ENCODE measurements at places on chromosomes 12 and 14.
A peak's percentile ranks its signal among the peaks of the same experiment; 100 is the strongest.

DNA sequence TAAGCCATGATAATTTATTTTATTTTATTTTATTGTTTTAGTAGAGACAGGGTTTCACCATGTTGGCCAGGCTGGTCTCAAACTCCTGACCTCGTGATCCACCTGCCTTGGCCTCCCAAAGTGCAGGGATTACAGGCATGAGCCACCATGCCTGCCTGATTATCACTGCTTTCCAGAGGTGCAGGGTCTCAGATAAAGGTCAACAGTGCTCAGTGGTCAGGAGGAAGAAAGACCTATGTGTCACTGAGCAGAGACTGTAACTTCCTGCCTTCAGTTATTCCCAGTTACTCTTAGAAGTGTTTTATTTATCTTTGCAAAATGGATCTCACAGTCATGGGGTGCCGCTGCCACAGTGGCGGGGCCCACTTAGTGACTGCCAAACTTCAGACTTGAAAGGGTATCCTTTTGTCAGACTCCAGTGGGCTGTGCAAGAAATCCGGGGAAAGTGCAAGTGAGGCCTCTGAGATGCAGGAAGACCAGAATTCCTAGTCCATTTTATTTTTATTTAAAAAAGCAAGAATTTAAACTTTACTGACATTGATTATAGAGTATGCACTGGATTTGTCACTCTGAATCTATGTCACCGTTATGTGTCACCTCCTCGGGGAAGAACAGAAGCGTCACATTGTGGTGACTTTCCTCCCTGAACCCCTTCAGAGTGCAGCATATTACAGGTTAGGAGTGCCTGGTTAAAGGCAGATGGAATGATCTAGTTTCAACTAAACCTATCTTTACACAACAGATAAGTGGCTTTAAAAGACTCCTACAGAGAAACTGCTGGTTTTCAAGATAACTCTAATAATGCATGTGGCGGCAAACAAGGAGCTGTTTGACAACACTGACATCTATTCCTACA is 59.1 kb upstream of the BICD1 start:
- no peak for DNase-seq

DNA sequence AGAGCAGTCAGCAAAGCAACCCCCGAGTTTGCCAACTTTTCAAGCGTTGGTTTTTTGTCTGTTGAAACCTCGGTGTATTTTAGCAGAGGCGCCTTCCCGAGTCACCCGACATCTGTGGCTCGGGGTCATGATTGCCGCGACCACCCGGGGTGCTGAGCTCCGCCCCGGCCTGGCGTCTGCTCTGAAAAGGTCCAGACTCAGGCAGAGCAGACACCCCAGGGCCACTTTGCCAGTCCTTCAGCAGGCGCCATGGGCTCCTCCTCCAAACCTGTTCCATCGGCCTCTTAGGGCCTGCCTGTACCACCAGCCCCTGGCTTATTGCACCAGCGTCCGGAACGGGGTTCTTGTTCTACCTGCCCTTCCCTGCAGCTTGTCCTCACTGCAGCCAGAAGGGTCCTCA is 19.1 kb downstream of the ANKRD9 start:
- DNase-seq = no peak

DNA sequence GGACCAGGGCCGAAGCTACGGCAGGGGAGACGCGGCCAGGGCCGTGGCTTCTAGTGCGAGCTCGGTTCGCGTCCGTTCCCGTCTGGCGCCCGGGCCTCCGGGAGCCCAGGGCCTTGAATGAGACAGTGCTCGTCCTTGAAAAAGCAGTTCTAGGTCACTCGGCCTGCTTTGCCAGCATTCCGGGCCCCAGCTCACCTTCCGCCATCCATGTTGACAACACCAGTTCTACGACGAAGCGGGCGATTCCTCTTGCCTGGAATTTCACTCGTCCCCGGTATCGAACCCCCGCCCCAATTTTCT is 4.5 kb downstream of the OR10AD1 start:
- peak; percentile 74 for DNase-seq

DNA sequence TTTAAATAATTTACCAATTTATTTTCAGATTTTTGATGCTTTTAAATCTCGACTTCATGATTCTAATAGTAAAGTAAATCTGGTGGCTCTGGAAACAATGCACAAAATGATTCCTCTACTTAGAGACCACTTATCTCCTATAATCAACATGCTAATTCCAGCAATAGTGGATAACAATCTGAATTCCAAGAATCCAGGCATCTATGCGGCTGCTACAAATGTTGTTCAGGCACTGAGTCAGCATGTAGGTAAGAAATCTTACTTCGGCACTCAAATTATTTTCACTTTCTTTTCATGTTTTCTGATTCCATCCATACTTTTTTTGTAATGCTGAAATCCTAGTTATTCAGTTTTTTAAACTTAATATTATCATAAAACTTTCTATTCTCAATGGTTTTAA is 15.5 kb upstream of the PRPF39 start:
- no peak for DNase-seq

DNA sequence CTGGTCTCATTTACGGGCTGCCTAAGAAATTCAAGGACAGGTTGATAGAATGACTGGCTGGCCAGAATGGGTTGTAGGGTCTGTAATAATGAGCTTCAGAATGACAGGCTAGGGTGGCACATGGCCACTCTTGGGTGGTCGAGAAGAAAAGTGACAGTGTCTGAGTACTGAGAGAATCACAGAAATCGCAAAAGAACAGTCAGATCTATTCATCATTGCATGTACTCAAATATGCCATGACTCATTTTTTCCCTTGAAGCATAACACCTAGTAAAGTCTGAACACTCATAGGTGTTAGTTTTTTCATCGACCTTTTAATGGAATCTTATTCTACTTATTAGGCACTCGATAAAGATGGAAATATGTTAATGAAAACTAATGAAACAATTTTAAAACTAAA is 37.8 kb upstream of the SEL1L start:
- DNase-seq = no peak

GRCh38 chr14:100292776-100293461 is 13.3 kb downstream of the SLC25A29 start:
- DNase-seq = no peak

- no peak for DNase-seq
These were observed 3.3 kb upstream of the CHURC1 start for GRCh38 chr14:64910847-64911495.

GRCh38 chr14:103543721-103544387 is 14.9 kb downstream of the TRMT61A start:
- no peak for DNase-seq

DNA sequence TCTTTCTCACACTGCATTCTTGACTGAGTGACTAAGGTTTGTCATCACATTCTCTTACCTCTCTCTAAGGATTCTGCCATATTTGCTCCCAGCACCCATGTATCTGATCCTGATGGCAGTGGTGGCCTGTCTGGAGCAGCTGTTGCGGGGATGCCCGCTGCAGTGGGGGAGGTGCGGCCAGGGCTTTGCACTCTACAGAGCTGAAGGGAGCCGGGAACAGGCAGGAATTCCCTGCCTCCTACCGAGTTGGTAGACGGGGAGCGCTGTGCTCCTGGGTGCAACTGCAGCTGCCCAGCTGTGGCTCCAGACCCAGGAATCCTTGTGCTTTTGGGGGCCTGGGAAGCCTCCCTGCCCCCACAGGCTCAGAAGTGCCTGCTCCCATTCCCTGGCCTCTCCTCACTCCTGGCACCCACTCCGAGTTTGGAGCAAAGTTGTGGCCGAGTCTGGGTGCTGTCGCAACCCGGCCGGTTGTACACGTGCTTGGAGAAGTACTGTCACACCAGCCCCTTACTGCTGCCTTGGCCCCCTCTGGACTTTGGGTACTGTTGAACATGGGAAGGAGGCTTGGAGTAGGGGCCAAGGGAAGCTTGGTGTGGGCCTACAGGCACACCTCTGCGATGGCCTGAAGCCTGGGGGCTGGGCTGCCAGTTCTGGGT is 106.9 kb upstream of the OR4E1 start:
- DNase-seq = no peak

GRCh38 chr14:69318901-69319475 is 59.0 kb downstream of the GALNT16 start:
- DNase-seq = no peak

DNA sequence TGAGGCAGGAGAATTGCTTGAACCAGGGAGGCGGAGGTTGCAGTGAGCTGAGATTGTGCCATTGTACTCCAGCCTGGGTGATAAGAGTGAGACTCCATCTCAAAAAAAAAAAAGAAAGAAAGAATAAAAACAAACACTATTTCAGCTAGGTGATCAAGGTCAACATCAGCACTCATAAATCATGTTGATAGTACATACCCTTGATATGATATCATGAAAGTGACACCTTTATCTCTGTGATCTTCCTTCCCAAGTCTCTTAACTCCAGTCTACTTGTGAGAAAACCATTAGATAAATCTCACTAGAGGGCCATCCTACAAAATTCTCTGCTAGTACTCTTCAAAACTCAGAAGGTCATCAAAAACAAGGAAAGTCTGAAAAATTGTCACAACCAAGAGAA is 44.2 kb upstream of the PTGR2 start:
- no peak for DNase-seq

DNA sequence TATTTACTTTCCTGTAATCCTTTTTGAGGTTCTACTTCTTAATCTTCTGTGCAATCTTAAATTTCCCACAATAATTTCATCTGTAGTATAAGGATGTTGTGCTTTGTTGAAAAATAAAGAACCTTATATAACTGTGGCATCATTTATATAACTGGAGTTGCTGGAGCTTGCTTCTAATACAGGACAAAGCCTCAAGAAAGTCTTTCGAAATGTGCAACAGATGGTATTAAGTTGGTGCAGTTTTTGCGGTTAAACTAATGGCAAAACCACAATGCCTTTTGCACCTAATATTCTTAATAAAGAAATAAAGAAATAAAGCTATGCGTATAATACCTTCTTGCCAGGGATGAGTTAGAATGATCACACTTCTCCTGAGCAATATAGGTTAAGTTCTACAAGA is 180.0 kb downstream of the KITLG start:
- no peak for DNase-seq

- no peak for DNase-seq
These were observed 60.9 kb upstream of the FSCB start for GRCh38 chr14:44567997-44568396.

- DNase-seq = no peak
These were observed 86.8 kb downstream of the ADGRD1 start for GRCh38 chr12:131040491-131040890.

DNA sequence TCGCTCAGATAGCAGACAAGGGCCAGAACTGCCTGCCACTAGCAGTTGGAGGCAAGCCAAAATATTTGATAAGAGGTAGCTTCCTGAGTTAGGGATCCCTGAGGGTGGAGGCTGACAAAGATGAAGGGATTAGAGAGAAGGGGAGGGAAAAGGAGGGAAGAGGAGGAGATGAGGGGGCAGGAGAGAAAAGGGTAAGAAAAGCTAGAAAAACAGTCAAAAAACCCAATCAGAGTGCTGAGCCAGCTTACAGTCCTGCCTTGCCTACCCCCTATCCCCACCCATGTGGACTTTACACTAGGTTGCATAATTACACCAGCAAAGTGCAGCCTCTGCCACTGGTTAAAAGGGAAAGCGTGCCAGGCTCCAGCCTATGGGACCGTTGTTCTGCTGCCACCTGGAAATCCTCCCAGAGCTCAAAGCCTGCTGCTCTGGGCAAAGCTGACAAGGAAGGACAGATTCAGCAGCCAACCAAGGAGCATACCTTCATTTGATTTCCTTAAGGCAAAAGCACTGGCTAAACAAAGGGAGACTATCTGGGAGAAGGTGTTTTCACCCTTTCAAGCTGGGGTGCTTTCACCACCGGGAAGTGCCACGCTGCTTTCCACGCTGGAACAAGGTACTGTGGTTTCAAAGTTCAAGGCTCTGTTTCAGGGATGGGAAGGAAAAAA is 3.8 kb upstream of the NUMB start:
- peak; percentile 33 for DNase-seq

DNA sequence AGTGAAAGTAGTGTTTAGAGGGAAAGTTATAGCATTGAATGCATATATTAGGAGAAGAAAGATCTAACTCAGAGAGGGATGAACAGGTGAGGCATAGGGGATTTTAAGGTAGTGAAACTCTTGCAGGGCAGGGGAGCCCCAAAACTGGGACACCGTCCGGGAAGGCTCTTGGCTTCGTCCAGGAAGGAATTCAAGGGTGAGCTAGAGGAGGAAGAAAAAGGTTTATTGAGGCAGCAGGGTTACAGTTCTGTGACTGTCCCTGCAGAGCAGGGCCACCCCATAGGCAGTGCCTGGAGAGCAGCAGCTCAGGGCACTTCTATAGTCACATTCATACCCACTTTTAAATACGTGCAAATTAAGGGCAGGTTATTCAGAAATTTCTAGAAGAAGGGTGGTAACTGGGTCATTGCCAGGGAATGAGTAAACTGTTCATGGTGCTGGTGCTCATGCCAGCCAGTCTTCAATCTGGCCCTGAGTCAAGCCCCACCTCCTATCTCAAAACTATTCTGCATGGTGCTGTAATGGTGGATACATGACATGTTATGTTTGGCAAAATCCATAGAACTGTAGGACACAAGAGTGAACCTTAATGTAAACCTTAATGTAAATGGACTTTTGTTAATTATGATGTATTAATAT is 1.2 kb upstream of the OAS1 start:
- DNase-seq = no peak

DNA sequence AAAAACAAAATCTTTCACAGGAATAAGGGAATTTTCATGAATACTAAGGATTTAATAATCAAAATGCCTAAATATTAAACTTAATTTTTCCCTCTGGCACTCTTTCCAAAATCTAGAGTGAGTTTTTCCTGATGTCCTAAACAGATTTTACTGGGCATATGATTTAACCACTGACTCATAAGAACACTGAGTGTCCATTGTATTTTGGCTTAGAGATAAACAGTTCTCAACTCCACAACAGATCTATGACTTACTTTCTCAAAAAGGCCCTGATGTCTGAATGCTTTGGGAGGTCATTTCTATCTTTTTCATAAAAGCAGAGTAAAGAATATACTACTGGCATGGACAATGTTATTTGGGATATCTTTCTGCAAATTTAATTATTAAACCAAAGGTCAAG is 15.0 kb downstream of the TMBIM4 start:
- DNase-seq = no peak

DNA sequence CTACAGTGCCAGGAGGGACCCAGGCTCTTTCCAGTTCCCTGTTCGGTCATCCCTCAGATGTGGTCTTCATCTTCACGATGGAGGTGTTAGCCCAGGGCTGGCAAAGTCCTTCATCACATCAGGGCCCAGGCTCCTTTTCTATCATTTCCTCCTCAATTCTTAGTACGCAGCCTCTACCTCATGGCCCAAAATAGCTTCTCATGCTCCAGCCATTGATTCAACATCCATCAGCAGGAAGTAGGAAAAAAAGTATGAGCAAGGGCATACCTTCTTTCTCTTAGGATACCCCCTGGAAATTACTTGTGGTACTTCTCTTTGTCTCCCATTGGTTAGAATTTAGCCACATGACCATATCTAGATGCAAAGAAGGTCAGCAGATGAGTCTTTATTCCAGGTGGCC is 12.2 kb upstream of the ZDHHC22 start:
- DNase-seq = no peak

DNA sequence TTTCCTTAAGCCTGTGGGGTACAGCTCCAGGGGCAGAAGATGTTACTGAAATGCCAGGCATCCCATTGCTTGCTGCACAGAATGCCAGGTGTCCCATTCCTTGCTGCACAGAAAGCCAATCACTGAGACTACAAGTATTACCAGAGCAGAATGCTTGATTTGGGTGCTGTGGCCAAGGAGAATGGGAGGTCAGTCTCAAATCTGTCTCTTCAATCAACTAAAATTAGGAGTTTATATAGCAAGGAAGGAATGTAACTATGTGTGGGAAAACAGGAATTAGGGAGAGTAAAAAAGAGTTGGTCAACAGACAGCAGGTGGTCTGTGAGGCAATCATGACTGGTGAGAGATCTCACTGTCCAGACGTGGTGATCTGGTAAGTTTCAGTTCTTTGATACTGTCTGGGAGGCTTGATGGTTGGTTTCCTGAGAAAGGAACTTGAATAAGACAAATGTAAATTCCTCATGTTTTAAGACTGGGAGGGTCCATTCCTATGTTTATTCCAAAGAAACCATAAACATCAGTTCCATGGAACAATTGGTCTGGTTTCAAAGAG is 31.2 kb upstream of the VASH1 start:
- DNase-seq = no peak

Data from tibial artery (tissue), 4 donors.